T-helper 2 cell treated with Interferon-gamma antibody and Interleukin-4, amounts not matched to agents 5 μg/mL and 100 μg/mL, for 36 hours (primary cell): ENCODE measurements at places on chromosomes 13 and 19.
A peak's percentile ranks its signal among the peaks of the same experiment; 100 is the strongest.

GRCh38 chr13:67306742-67307141, 76.6 kb upstream of the PCDH9 start:
- no peaks in the 10 kb centered on the region for H3K4me1 ChIP-seq
- no peaks in the 10 kb centered on the region for H3K36me3 ChIP-seq
- H3K27me3 ChIP-seq = no peaks in the 10 kb centered on the region
- no peak overlapping the region for H3K27ac ChIP-seq
- H3K4me3 ChIP-seq = no peak overlapping the region
- no peak for DNase-seq

GRCh38 chr13:91308299-91308698, 39.2 kb upstream of the MIR17HG start:
- no peak overlapping the region for H3K27ac ChIP-seq
- no peak for DNase-seq
- H3K4me3 ChIP-seq = no peak overlapping the region
- H3K27me3 ChIP-seq = peaks cover 2% of the 10 kb centered on the region
- H3K36me3 ChIP-seq = no peaks in the 10 kb centered on the region

- H3K36me3 ChIP-seq = no peaks in the 10 kb centered on the region
- H3K27ac ChIP-seq = no peak overlapping the region
- DNase-seq = no peak
- peaks cover 37% of the 10 kb centered on the region for H3K27me3 ChIP-seq
- H3K4me3 ChIP-seq = peak overlapping the region; percentile 29
- H3K4me1 ChIP-seq = no peaks in the 10 kb centered on the region
Observed at GRCh38 chr19:33905473-33905936, 108.8 kb downstream of the KCTD15 start.

DNA sequence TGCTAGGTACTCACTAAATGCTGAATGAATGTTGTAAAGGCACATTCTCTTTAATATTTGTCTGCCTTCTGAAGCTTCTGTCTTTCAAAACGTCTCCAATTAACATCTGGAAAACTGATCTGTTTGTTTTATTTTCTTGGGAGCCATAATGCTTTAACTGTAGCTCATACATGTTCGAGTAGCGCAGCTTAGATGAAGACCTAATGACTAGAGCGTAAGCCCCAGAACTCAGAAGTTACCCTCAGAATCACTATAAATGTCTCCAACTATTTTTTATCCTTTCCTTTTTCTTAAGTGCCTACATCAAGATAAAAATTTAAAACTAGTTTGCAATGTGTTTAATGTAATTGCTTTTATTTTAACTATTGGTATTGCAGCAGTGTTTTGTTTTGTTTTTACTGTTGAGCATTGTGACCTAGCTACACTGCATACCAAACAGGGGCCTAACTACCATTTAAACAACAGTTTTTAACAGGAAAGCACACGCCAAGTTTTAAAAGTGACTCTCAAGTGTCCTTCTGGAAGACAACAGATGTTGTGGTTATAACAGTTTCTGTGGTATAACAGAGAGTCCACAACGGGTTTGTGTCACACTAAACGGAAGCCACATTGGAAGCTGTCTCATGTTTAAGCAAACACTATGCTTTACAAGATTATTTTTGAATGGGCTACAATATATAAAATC, 42.0 kb downstream of the MRPL57 start:
- peak overlapping the region; percentile 62 for H3K4me3 ChIP-seq
- peaks cover 40% of the 10 kb centered on the region for H3K27me3 ChIP-seq
- peak overlapping the region; percentile 73 for H3K27ac ChIP-seq
- peak; percentile 37 for DNase-seq
- peaks cover 9% of the 10 kb centered on the region for H3K36me3 ChIP-seq
- peaks cover 20% of the 10 kb centered on the region for H3K4me1 ChIP-seq

- no peaks in the 10 kb centered on the region for H3K36me3 ChIP-seq
- no peak for DNase-seq
- H3K4me1 ChIP-seq = peaks cover 19% of the 10 kb centered on the region
- H3K27ac ChIP-seq = no peak overlapping the region
Observed at GRCh38 chr19:54704928-54705327, 19.3 kb upstream of the KIR3DL3 start.
